ENCODE measurements at places on chromosomes 7 and 10.

GRCh38 chr7:27185013-27185853 lies at the start of gene HOXA11:
HOXA11 (minus strand) TSS chr7:27185232; CDS start chr7:27185144, 88 bp downstream.
- DNase-seq: no peak

DNA sequence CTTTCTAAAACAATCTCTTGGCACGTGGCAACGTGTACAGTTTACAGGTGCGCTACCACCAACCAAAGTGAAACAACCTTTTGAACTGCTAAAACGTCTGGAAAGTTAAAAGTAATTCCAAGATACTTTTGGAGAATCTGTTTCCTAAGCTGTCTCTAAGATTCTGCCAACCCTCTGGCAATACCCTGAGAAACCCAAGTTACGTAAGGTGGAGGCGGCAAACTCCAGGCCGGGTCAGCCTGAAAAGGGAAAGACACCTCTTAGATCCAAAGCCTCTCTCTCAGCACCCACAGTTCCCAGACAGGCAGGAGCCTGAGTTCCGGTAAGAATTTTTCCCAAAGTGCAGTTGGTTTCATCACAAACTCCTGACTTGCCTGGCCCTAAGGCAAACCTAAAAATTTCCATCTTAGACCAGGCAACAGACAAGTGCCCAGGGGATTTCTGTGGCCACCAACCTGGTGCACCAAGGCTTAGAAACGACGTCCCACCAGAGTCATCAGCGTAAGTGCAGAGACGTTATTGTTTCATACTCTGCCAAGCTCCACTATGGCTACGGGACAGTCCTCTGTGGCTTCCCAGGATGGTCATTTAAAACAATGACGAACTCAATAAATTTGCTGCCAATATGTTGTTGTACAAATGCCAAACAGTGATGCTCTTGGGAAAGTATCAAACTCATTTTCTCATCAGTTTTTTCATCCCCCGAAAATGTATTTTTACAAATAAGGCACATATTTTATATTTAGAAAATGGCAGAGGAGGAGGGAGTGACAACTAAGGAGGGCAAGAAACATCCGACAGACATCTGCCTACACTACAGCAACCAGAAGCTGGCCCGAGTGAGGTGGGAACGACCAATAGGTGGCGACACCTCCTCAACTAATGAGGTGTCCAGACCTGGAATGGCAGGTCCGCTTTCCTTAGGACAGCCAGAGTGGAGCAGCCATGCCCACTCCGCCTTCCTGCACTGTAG lies 205.8 kb upstream of the FRMD4A start:
- DNase-seq: peak; percentile 59

DNA sequence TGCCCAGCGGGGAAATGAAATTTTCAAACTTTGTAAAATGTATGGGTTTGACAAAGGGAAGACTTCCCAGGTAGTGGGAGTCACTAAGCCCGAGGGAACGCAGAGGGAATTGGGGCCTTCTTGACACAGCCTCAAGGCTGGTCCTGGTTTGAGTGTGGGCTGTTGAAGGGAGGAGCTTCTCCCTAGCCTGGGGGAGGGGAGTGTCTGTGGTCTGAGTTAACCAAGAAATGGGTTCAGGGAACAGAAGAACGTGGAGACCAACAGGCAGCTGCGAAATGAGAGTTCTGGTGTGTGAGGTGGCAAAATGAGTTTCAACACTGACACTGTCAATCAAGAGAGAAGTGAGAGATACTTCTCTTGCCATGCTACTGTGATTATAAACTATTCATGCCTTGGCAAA lies 32.7 kb upstream of the BAMBI start:
- no peak for DNase-seq

GRCh38 chr10:132391676-132392020 lies 5.4 kb upstream of the PWWP2B start:
- no peak for DNase-seq

DNA sequence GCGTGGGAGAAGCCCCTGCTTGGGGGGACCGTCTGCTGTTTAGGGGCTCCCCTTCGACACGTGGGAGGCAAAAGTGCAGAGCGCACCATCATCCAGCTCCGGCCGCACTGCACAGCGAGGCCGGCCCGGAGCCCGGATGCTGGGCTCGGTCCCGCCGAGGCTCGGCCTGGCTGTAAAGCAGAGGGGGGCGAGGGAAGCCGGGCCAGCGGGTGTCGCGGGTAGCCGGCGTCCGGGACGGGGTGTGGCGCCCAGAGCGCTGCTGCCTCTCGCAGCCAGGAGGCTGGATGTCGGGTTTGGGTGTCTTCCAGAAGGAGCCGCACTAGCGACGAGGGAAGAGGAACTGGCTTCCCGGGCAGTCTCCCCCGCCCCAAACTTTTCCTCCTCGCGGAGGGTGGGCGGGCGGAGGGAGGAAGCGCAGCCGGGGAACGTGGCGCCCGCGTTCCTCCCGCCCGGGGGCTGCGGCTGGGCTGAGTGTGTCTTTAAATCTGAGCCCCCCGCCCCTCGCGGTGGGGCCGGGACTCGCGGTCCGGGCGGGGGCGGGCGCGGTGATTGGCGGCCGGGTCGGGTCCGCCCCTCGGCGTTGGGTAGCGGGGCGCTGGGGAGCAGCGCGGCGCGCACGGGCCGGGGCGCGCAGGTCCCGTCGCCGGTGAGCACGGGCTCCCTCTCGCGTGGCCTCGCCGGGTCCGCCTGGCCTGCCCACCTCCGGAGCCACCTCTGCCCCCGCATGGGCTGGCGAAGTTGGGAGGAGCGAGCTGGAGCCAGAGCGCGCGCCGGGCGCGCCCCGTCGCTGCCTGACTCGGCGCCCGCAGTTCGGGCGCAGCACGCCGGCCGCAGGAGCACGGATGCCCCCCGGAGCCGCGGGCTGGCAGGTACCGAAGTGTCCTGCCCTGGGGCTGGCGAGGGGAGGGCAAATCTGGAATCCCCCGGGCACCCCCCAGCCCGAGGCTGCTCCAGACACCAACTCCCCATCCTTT lies at the start of gene PALD1:
Gene PALD1, plus strand, starts transcription at position 577 of the 974 bp plus-strand sequence. CDS start 47,185 bp downstream, outside the sequence.
- peak; percentile 81 for DNase-seq

GRCh38 chr10:18246967-18247366 lies 106.7 kb downstream of the CACNB2 start:
- no peak for DNase-seq

GRCh38 chr10:120403109-120403508 lies 53.9 kb upstream of the PLPP4 start:
- no peak for DNase-seq

DNA sequence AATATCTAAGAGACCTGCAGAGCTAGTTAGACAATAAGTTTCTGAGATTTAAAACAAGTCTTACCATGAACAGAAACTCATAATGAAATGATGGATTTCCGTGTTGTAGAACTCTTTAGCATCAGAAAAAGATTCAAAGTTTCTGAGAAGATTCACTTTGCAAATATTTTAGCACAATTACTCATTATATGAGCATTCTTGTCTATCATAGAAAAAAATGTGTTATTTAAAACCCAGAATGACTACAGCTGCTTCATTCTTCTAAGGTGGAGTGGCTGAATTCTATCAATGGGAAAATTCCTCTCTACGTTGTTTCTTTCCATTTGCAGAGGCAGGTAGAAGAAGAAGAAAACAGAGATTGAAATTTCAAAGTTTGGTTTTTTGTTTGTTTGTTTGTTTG lies 21.0 kb upstream of the RALA start:
- no peak for DNase-seq

GRCh38 chr10:13813550-13813949 lies 226.8 kb downstream of the PRPF18 start:
- DNase-seq: no peak

GRCh38 chr7:78472519-78472918 lies 673.9 kb downstream of the PHTF2 start:
- no peak for DNase-seq

DNA sequence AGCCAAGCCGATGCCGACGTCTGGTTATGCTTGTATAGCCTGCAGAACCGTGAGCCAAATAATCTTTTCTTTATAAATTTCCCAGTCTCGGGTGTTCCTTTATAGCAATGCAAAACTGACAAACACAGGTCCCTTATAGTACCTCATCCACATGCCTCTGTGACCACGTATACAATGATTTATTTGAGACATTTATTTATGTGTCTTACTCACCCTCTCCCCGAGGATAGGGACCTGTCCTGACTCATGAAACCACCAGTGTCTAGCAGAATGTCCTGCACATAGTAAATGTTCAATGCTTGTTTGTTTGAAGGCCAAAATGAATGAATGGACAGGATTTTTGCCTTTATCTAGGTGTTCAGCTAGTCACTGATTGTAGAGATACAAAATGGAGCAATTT lies 147.9 kb upstream of the FZD8 start:
- no peak for DNase-seq

DNA sequence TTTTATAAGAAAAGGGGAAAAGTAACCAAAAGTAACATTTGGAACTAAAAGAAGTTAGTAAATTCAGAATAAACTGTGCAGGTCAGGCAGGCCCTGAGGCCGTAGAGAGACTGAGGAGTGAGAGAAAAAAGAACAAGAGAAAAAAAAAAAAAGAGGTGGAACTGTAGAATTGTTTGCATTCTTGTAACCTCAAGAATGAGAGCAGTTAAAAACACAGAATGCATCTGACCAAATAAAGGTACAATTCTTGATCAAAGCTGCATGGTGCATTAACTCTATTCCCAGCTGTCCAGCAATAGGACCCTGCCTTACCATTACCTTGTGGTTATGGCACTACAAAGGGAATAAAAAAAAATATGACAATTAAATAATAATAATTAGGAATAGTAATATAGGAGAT lies 170.1 kb upstream of the SEMA3A start:
- DNase-seq: no peak

GRCh38 chr7:30206491-30206890 lies 71.7 kb downstream of the MTURN start:
- DNase-seq: no peak

DNA sequence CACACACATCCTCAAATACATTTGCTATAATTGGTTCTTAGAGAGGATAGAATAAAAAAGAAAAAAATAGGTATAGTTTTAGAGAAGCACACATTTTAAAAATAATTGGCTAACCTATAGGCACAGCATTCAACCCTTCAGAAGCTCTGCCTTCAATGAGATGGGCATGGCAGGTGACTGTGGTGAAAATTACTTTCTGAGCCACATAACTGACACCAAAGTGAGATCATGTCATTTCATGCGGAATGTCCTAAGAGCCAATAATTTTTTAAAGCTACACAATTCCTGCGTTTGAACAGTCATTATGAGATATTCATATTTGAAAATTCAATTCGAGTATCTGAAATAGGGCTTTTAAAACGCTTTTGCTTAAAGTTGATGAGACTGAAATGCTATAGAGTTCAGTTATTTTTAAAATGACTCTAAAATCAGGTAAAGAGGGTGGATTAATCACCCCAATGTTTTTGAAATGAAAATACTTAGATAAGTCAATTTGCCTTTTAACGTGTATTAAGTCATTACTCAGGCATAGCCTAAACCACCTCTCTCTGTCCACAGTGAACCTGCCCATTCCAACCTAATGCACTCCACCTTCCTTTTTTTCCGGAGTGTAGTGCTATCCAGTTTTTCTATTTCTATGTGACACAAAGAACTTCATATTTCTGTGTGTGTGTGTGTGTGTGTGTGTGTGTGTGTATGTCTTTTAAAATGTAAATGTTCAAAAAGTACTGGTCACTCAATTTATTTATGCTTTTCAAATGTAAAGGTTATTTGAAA lies 6.1 kb downstream of the RELN start:
- DNase-seq: no peak

DNA sequence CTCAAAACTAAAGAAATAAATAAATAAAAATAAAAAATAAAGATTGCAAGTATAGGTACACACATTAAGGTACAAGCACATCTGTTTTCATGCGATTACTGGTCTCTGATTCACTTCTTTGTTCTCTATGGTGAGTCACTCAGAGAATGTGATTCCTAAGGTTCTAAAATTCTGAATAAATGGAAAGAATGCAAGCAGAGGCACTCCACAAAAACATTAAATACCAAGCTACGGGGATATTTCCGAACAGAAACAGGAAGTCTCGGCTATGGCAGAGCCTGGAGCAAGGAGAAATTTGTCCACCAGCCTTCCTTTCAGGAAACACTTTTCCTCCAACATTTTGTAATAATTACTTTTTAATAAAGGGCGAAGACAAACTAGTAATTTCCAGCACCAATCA lies 1.4 kb downstream of the VOPP1 start:
- no peak for DNase-seq

- no peak for DNase-seq
Observed at GRCh38 chr7:4006687-4007086, 675.4 kb upstream of the FOXK1 start.

DNA sequence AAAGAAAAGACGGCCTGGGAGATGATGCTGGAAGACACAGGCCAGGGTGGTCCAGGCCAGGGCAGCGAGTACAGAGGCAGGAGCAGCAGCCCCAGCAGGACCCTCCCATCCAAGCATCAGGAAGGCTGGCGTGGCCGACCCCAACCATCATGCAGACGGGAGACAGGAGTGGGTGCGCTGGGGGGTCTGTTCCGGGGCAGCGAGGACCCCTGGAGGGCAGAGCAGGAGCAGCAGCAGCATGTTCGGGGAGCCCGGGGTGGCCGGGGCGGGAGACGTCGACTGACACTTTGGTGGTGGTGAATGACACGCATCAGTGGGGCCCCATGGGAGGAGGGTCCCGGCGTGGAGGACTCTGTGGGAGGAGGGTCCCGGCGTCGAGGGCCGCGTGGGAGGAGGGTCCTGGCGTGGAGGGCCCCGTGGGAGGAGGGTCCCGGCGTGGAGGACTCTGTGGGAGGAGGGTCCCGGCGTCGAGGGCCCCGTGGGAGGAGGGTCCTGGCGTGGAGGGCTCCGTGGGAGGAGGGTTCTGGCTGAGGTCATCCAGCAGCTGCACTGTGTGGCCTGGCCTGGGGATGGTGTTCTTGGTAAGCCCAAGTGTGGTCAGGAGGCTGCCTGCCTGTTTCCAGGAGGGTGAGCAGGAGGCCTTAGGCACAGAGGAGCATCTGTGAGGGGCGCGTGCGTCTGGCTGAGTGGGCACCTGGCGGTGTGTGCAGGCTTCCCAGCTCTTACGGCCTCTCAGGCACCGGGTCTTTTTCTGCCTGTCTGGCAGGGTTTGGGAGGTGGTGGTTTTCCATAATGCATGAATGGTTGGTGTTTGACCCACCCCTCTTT lies 38.9 kb downstream of the FAM20C start:
- no peak for DNase-seq

DNA sequence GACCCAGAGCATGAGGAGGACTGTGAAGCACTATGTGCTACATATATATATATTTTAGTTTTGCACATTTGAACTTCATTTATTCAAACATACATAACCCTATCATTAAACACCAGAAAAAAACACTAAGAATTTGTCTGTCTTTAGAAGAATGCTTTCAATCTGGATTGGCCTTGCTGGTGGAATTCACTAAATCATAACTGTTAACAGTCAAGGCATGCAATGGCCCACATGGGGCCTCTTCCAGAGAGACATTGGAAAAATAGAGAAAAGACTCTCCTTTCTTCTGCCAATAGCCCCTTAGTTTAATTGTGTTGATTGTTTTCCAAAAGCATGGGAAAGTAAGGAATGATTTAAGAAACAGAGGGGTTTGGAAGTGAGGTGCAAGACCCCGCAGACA lies 77.9 kb downstream of the MRPL32 start:
- no peak for DNase-seq

GRCh38 chr7:121985476-121986030 lies 112.6 kb downstream of the PTPRZ1 start:
- DNase-seq: no peak

- no peak for DNase-seq
Observed at GRCh38 chr10:3103646-3104045, 36.3 kb downstream of the PFKP start.

GRCh38 chr7:69691734-69692133 lies 93.5 kb downstream of the AUTS2 start:
- no peak for DNase-seq

All from OCI-LY7 (cell line).